ENCODE measurements at places on chromosomes 16 and 17. TPM values are rescaled to one million over a fixed set of nuclear protein-coding genes. Genes with fewer than 3 reads are reported as not detected.

The CDH13 gene
- 0.23 TPM for polyA plus RNA-seq

The RHBDL3 gene
- not detected for polyA plus RNA-seq

The RNF112 gene
- polyA plus RNA-seq: not detected

The C17orf78 gene
- not detected for polyA plus RNA-seq

The TBKBP1 gene
- 0.24 TPM for polyA plus RNA-seq

The RILP gene
- polyA plus RNA-seq: 2.6 TPM

The WNK4 gene
- not detected for polyA plus RNA-seq

The TNFRSF13B gene
- polyA plus RNA-seq: 224 TPM

The CTF1 gene
- not detected for polyA plus RNA-seq
